ENCODE measurements at places on chromosomes 13 and 19.

DNA sequence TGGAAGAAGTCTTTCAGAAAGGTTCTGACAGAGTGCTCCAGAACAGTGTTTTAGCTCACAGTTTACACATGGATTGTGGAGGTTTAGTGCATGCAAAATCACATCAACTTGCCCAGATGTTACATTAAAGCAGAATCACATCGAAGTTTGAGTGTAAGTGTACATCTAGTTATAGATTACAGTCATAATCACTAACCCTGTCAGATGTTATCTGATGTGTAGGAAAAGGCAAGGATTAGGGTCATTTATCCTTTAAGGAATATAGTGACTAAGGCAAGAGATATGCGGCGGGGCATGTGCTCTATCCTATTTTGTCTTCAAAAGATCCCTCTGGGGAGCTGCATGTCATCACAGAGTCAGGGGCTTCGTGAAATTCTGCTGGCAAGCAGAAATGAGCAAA lies 66.9 kb downstream of the CYSLTR2 start:
- DNase-seq: no peak

DNA sequence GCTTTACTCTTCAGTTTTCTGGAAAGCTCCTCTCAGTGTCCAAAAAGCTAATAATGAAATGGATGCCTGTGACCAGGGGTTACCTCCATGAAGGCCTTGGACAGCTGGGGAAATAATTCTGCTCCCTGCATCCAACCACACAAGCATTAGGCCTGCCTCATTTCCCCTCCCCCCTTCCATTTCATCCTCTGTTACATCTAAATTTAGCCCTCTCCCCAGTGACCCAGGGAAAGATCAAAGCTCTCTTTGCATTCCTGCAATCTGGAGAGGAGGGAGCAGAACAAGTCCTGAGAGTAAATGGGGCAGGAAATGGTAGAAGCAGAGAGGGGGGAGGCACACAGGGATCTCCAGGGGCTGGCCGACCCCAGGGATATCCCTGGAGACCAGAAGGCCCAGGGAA lies 452.7 kb downstream of the TSHZ3 start:
- DNase-seq: no peak

DNA sequence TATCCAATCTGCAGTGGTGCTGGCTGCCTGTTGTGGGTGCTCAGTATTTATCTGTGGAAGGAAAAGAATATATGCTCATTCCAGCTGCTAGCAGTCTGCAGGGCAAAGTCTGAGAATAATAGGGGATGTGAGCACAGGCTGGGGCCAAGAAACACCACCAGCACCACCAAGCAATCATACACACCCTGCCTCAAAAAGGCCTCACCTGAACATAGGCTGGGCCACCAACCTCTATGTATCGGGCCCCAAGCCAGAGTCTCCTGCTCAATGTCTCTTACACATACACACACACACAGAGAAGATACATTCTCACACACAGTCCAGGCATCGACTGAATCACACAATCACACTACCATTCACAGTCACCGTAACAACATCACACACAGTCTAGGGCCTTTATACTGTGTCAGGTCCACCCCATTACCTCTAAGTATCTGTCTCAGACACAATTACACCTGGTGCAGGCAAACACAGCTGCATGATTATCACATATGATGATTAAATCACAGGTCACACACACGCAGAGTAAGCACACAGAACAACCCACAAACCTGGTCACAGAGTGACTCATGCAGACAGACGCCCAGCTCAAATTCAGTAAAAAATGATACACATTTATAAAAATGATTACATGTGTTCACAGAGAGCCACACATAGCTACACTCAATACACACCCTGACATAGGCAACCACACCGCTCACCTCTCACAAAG lies 1.3 kb upstream of the ZSCAN22 start:
- peak; percentile 28 for DNase-seq

DNA sequence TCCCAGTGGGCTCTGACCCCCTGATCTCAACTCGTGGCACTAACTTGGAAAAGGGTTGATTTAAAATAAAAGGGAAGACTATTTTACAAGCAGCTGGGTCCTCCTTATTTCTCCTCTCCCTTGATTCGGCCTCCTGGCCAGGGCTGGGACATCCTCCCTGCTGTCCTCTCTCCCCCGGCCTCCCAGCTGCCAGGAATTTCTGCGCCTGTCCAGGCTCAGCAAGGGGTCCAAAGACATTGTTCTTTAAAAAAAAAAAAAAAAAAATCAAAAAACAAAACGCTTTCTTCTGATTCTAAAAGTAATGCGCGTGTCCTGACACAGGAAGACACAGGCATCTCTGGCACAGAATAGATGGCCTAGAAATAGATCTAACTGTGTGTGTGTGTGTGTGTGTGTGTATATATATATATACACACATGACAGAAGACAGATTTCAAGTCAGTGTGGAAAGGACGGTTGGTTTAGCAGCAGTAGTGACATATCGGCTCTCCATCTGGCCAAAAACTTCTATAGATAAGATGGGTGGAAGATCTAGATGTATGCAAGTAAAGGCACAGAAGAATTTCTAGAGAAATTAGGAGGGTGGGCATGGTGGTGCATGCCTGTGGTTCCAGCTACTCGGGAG lies 12.3 kb upstream of the LENG8 start:
- DNase-seq: no peak

GRCh38 chr13:24083722-24084421 lies 76.6 kb upstream of the SPATA13 start:
- DNase-seq: no peak

- peak; percentile 76 for DNase-seq
Observed at GRCh38 chr19:1942078-1942933, 1.3 kb downstream of the CSNK1G2 start.

DNA sequence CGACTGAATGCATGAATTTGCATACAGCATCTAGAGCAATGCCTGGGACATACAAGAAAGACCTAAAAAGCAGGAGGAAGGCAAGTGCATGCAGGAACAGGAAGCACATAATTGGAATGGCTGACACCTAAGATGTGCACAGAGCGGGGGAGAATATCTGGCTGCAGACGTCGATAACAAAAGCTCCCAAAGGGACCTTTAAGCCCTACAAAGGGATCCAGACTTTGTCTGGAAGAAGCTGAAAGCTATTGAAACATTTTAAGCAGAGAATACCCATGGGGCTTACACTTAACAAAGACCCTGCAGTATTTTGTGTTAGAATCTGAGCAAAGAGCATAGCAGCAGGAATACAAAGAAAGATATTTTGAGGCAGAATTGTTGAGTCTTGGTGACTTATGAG lies 107.4 kb upstream of the CLDN10 start:
- DNase-seq: no peak

- DNase-seq: no peak
Observed at GRCh38 chr19:53041366-53041765, 3.2 kb upstream of the ERVV-2 start.

DNA sequence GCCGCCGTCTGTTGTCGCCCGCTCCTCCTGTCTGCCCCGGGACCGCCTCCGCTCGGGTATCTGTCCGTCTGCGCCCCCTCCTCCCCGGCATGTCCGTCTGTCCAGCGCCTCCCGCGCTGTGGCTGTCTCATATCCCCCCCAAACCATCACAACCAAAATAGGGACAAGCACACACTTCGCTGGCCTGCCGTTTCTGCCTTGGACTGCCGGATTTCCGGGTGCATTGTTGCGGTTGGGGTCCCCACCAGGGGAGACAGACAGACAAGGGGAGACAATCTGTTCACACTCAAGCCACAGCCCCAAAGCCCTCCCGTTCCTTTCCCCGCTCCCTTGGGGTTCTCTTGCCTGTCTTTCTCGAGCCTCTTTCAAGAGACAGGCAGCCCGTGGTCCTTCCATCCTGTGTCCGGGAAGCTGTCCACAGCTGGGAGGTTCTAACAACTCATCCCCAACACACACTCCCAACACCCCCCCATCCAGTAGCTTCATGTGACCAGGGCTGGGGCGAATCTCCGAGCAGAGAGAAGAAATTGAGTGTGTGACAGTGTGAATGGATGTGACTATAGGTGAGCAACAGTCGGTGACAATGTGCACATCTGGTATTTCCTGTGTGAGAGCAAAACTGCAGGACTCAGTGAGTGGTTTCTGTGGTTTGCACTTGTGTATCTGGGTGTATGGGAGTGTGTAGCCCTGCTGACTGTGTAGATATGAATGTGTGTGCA lies 16.5 kb upstream of the FOSB start:
- peak; percentile 71 for DNase-seq

GRCh38 chr13:88919970-88920628 lies 1248.9 kb downstream of the SLITRK5 start:
- no peak for DNase-seq

GRCh38 chr19:8131517-8131916 lies 17.9 kb downstream of the FBN3 start:
- no peak for DNase-seq

DNA sequence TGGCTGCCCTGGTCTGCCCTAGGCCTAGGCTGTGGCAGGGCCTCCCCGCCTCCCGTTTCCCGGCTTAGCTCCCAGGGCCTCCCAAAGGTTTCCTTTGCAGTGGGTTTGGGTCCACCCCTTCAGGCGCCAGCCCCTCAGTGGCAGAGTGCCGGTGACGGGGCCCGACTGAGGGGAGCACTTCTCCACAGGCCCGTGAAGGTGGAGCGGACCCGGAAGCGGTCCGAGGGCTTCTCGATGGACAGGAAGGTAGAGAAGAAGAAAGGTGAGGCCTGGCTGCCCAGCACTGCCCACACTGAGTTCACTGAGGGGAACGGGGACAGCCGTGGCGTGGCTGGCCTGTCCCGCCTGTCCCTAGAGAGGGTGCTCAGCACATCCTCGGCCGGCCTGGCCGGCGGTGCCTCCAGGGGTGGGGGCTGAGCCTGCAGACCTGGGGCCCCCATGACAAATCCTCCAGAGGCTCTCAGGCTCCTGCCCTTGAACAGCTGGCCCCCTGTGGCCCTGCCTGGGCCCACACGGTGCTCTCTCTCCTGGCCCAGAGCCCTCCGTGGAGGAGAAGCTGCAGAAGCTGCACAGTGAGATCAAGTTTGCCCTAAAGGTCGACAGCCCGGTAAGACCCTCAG lies 20.4 kb downstream of the PLIN4 start:
- no peak for DNase-seq

- DNase-seq: no peak
Observed at GRCh38 chr13:43203781-43204180, 180.4 kb downstream of the DNAJC15 start.

DNA sequence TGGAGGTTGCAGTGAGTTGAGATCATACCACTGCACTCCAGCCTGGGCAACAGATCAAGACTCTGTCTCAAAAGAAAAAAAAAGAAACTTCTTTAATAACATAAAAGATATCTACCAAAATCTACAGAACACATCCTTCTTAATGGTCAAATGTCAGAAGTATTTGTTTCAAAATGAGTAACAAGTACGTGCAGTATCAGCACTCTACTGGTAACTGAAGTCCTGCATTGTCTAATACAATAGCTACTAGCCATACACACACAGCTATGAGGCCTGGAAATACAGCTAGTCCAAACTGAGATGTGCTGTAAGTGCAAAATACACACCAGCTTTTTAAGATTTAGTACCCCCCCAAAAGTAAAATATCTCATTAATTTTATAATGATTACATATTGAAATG lies 88.1 kb downstream of the TSC22D1 start:
- DNase-seq: no peak

DNA sequence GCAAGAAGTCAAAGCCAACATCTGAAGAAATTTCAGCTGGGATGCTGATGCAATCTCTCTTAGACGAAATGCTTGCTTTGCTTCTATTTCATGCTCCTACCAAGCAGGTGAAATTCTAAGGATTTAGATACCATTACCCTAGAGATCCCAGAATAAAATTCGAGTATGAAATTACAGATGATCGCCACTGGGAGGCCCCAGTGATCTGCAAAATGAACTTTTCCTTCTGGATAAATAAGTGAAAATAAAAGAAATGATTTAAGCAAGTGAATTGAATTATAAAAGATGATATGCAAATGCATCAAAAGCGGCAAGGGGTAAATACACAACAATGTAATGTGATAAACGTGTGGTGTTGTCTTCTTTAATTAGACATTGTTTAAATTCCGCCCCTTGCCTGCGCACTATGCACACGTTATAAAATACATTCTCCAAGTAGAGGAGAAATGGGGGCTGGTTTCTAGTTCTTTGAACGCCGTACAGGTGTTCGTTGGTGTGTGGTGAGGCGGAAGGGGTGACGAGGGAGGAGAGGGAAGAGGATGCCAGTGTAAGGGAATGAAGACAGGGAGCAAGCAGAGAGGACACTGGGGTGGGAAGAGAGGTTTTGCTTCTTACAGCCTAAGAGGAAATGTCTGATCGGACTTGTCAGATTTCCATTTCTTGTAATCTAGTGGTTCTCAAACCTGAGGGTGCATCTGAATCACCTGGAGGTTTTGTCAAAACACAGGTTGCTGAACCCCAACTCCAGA lies 58.0 kb downstream of the ERCC5 start:
- DNase-seq: peak; percentile 10

- DNase-seq: no peak
Observed at GRCh38 chr13:76189882-76190519, 553.9 kb downstream of the LMO7 start.

DNA sequence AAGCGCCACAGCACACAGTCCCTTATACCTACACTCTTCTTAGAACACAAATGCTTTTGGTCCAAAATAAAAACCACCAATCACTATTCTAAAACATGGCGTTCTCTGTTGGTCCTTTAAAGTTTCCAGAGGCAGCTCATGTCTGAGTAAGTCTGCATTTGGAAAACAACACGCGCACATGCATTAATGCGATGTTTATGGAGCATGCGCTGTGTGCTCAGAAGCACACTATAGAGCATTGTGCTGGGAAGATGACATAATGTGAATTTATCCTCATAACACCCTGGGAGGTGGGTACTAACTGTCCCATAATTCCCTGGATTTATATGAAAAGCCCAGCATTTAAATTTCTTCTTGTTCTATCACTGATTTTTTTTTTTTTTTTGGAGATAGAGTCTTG lies 10.7 kb downstream of the ZNF682 start:
- no peak for DNase-seq

- DNase-seq: peak; percentile 96
Observed at GRCh38 chr13:103883164-103883563, 816.9 kb upstream of the SLC10A2 start.

DNA sequence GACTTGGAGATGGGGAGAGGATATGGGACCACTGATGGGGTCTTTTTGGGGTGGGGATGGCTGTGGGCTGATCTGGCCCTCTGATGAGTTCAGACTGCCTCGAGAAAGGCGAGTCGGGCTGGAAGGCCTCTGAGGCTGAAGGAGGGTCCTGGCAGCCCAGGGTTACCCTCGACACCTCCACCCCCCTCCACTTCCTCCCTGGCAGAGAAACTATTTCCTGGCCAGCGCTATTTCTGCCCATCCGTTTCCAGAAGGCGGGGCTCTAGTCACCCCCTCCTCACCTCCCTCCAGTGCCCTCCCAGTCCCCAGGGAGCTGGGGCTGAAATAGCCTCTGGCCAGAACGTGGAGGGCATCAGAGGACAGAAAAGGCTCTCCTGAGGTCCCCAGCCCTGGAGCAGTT lies 9.7 kb downstream of the EXOC3L2 start:
- DNase-seq: no peak

Measured in M059J (cell line).